ENCODE measurements at places on chromosomes 7 and 10. TPM values are rescaled to one million over a fixed set of nuclear protein-coding genes. Genes with fewer than 3 reads are reported as not detected.

DNA sequence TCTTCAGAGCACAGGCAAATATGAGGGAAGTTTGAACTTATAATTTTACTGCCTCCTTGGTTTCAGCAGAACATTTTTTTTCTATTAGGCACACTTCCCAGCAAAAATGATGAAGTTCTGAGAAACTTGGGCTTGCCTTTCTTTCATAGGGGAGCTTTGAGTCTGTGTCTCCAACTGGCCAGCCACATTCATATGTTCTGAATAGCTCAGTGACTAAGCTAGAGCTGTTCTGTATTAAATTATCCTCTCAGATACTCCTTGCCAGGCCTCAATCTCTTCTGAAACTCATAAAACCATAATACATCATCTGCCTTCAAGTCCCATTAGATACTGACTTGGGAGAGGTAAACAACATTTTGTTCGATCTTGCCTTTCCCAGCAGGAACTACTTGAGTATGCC, 476.5 kb downstream of the GPAM start:
- H3K4me3 ChIP-seq: no peak overlapping the region
- no peak overlapping the region for H3K27ac ChIP-seq
- H3K36me3 ChIP-seq: no peaks in the 10 kb centered on the region
- no peaks in the 10 kb centered on the region for H3K27me3 ChIP-seq

GRCh38 chr10:24133835-24134234, 75.1 kb upstream of the KIAA1217 start:
- no peak overlapping the region for H3K4me3 ChIP-seq
- H3K4me1 ChIP-seq: peaks cover 3% of the 10 kb centered on the region
- DNase-seq: no peak
- H3K27me3 ChIP-seq: no peaks in the 10 kb centered on the region

DNA sequence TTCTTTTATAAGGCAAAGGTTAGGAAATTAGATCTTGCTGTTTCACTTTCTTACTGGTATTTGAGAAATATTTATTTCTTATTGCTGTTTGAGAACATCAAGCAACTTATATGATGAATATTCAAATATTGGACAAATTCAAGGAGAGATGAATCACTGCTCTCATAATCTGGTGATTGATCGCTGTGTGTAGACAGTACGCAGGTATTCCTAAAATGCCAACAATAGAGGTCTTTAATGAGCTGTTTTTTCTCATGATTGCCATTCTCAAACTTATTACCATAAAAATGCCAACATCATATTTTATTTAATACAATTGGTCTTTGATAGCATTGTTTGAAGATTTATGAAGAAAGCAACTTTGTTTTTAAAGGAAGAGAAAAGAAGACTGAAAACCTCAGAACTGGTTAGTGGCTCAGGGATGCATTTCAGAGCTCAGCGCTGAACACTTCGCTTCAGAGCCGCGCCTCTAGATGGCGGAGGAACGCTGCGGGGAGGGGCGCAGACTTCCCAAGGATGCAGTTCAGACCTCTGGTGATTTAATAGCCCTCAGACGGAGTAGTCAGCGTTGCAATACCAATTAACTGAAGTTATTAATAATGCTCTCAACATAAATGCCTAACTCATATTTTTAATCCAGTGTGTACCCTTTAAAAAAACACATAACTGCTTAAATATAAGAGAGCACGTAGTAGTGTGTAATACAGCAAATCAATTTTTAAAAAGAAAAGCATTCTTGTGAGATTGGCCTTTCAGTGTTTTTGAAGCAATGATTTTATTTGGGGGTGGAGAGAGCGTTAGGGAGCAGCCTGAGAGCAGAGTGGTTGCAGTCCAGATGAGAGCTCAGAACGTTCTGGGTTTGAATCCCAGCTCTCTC, 38.5 kb upstream of the STEAP4 start:
- no peaks in the 10 kb centered on the region for H3K36me3 ChIP-seq
- peak; percentile 57 for DNase-seq
- H3K4me1 ChIP-seq: no peaks in the 10 kb centered on the region
- no peaks in the 10 kb centered on the region for H3K27me3 ChIP-seq

DNA sequence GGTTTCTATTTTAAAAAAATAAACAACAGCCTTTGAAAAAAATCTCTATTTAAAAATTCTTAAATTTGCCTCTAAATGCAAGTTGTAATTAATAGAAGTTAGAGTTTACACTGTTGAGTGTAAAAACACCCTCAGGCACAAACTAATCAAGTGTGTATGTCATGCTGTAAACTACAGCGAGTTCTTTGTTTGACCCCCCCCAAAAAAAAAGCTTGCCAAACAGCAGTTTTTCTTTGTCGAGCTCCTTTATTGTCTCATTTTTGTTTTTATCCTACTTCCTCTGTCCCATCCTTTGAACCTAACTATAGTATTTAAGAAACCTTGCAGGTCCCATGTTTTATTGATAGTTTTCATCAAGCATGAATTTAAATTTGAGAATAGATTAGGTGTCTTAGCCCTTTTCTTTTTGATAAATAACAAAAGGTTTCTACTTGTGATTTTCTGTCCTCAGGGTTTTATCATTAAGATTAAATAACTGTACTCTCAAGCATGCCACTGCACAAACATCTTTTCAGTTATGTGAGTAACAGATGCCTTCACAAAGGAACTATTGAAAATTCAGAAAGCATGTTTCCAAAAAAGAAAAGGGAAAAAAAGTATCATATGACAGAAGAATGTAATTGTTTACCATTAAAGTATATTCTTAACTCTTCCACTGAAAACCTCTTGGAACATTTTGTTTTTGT, 176.0 kb downstream of the ARID5B start:
- no peaks in the 10 kb centered on the region for H3K27me3 ChIP-seq
- peak overlapping the region; percentile 55 for H3K27ac ChIP-seq
- H3K4me1 ChIP-seq: peaks cover 96% of the 10 kb centered on the region
- DNase-seq: no peak
- H3K36me3 ChIP-seq: peaks cover 23% of the 10 kb centered on the region
- no peak overlapping the region for H3K4me3 ChIP-seq

DNA sequence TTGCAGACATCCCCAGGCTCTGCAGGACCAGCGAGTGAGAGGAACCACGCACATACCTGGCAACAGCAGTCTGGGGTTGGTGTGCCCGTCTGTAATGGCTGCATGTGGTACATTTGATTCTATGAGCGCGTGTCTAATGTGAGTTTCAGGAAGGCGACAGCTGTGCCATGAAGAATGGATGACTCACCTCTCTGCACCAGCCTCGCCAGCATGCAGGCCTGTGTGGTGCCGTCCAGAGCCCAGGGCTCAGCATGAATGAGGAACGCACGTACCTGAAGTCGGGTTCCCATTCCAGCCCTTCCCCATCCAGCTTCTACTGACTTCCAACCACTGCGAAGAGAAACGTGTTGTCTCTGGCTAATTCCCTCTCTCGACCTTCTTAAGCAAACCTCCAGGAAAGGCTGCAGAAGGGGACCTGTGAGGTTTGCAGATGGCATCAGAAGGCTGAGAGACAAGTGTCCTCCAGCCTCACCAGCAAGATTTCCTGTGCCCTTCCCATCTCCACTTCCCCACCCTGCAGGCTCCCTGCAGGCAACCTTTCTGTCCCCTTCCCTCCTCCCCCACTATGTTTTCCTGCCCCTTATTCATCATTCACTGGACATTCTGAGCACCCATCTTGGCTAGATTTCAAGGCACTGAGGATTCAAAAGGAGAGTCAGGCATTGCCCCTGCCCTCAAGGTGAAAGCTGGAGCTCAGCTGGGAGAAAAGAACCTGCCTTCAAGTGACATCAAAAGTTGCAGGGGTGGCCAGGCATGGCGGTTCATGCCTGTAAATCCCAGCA, 54.3 kb downstream of the ASB13 start:
- peaks cover 18% of the 10 kb centered on the region for H3K27me3 ChIP-seq
- H3K4me3 ChIP-seq: no peak overlapping the region
- H3K36me3 ChIP-seq: no peaks in the 10 kb centered on the region
- H3K4me1 ChIP-seq: peaks cover 8% of the 10 kb centered on the region
- no peak for DNase-seq

DNA sequence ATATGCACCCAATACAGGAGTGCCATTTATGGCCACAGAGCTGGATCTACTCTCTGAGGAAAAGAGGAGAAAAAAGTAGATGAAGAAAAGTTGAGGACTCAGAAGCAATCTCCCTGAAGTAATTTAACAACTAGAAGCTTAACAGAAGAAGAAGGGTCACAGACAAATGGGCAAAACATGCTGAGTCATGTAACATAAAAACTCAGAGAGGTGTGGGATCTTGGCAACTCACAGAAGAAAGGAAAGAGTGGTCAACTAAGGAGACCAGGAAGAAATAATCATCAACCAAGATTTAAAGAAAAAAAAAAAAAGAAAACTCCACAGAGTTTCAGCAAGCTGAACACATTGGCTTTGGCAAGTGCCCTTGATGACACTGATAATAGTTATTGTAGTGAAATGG, 51.8 kb upstream of the BET1 start:
- no peak overlapping the region for H3K4me3 ChIP-seq
- H3K36me3 ChIP-seq: no peaks in the 10 kb centered on the region
- no peak for DNase-seq
- H3K27ac ChIP-seq: no peak overlapping the region
- no peaks in the 10 kb centered on the region for H3K4me1 ChIP-seq
- no peaks in the 10 kb centered on the region for H3K27me3 ChIP-seq

- H3K27ac ChIP-seq: no peak overlapping the region
- no peak for DNase-seq
- no peak overlapping the region for H3K4me3 ChIP-seq
- peaks cover 14% of the 10 kb centered on the region for H3K4me1 ChIP-seq
- no peaks in the 10 kb centered on the region for H3K27me3 ChIP-seq
Measured at GRCh38 chr7:43658718-43659548, 70.4 kb downstream of the COA1 start.

DNA sequence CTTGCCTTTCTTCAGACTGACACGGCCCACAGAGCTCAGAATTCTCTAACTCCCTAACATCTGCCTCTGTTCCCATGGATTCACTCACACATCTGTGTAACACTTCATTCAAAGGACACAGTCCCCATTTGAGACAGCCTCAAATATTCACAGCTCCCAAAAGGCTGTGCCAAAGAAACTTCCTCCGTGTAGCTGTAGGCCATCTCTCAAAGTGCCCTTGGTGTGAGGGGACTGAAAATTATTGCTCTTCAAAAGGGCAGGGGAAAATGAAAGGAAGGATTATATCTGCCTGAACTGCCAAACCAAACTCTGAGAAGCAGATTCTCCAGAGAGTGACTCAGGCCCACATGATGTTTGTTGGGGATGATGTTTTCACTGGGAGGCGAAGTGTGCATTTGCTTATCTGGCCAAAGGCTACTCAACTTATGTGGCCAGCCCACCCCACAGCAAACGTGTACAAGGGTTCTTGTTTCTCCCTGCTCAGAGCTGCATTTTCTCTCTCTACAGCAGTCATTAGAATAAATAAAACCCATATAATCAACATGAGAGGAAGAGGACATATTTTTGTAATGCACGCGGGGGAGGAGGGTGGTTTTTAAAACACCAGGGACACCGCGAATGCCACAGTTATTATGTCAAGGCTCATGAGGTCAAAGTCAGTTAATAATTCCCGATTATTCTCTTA, 302.4 kb upstream of the NFE2L3 start:
- H3K4me3 ChIP-seq: no peak overlapping the region
- H3K27me3 ChIP-seq: peaks cover 53% of the 10 kb centered on the region
- no peak for DNase-seq
- peaks cover 68% of the 10 kb centered on the region for H3K4me1 ChIP-seq
- peak overlapping the region; percentile 86 for H3K27ac ChIP-seq

RADIL gene
- total RNA-seq: 4.5 TPM

DKK1 gene
- total RNA-seq: not detected

HOXA2 gene
- total RNA-seq: not detected
